Sigmoid colon (tissue), 7 donors: ENCODE measurements at places on chromosomes 12 and 14. TPM values are rescaled to one million over a fixed set of nuclear protein-coding genes. Genes with fewer than 3 reads are reported as not detected.

CLEC4C gene
- total RNA-seq = not detected

SERPINA3 gene
- total RNA-seq = 80.9 TPM

KRT73 gene
- total RNA-seq = not detected

POTEG gene
- total RNA-seq = not detected

FKBP11 gene
- 4.6 TPM for total RNA-seq

MANSC4 gene
- total RNA-seq = not detected

TAS2R13 gene
- total RNA-seq = 1.1 TPM
